NCI-H226 (cell line): ENCODE measurements at places on chromosomes 5 and 9.

- no peak for DNase-seq
These were observed 13.7 kb downstream of the FCN2 start for GRCh38 chr9:134894136-134894860.

DNA sequence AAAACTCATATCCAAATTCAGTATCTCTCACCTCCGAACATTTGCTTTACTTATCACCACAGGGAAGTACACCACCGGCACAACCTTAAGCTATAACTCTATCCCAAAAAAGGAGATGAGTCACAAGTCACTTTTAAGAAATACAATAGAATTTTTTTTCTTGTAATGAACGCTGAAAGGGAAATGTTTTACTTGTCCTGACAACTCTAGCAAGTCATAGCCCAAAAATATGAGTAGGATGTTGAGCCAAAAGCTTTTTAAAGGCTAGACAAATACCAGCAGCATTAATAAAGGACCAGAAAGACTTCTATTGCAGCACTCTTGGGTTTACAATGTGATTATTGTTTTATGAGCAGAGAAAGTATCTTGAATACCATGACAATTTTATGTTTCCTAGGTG is 147.3 kb upstream of the FST start:
- no peak for DNase-seq

DNA sequence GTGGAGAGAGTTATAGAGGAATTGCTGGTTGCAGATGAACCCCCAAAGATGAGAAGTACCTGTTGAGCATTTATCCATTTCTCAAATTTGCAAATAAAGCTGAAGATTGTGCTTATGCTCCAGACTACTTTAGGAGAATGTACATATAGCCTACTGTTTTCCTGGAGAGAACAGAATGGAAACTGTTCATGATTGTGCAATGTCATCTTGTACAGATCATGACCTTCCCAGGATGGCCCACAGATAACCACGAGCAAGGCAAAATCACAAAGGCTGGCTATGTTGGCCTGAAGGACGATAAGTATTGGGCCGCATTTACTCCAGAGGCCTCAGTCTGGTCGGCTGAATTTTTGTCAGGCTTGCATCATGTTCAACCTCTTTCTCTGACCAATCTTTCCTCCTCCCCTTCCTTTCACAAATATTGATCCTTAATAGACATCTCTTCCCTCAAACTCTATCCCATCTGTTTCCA is 28.5 kb upstream of the RICTOR start:
- DNase-seq: no peak

DNA sequence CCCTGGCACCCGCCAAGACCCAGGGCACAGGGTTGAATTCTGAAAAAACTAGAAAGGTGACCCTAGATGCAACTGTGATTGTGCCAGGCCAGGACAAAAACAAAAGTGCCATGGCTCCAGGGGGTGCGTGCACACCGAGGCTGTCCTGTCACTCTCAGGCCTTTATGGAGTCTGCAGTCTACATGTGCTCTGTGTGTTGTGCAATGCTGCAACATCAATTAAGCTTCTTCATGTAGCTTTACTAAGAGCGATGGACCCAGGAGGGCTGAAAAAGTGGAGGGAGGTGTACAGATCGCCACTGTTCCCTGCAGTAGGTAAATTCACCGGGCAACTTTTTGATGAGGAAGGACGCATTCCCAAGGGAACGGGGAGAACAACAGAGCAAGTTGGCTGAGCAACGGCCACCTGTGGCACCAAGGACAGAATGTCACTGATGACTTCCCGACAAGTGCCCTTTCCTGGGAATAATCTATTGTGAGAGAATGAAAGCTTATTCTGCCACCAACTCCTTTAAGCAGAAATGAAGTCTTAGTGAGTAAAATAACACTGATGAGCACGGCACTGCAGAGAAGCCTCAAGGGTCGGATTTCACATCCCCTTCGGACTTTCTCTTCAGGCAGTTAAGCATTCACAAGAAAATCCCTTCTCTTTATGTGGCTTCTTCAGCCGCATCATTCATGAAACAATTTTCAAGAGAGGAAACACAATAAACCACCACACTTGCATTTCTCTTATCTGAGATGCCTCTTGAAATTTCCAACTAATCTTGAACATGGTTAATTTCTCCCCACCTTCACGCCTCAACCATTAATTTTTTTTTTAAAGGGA is 149.6 kb downstream of the DROSHA start:
- no peak for DNase-seq

- DNase-seq: no peak
These were observed 20.1 kb downstream of the IPO11 start for GRCh38 chr5:62432621-62433064.
